ENCODE measurements at places on chromosomes 4 and X.

- no peak for DNase-seq
Measured at GRCh38 chr4:1539859-1540600, 133.8 kb upstream of the NKX1-1 start.

- DNase-seq, result no peak
Measured at GRCh38 chr4:86791126-86791525, 58.1 kb downstream of the SLC10A6 start.

- DNase-seq, result peak; percentile 5
Measured at GRCh38 chr4:44927399-44928380, 201.3 kb upstream of the GNPDA2 start.

DNA sequence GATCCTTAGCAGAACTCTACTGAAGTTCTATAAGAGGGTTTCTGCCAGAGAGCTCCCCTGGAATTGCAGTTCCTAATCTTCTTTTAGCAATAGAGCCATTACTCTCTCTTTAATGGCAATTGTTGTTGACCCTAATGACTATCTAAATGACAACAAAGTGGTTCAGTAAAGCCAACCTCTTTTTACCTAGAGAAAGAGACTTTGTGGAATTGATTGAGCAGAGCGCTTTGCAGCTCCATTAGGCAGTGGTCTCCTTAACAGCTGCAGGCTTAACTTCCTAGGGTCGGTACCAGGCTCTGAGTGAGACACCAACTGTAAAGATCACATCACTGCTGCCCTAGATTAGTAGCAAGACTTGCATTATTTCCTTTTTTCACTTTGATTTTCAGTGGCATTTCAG, 1472.9 kb upstream of the TENM3 start:
- DNase-seq, result no peak

DNA sequence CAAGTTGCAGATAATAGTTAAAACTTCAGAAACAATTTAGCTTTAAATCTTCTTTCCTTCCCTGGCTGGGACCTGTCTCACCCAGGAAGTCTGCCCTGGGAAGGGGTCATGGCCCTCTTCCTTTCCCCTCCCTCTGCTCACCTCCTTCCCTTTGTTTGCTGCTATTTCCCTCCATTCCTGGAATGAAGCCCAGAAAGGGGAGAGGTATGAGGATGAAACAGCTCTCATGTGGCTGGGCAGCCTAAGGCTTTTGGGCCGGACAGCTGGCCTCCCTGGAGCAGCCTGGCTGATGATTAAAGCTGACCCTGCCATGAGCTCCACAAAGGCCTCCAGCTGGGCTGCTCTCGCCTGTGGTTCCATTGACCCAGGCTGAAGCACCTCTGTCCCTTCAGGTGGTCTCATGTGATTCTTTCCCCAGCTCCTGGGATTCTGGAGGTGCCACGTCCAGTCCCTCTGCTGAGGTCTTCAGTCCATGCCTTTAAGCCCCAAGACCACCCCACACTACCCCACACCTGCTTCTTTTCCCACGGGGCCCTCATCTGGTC, 202.1 kb downstream of the PTTG2 start:
- DNase-seq, result no peak

- DNase-seq, result no peak
Measured at GRCh38 chrX:17767734-17768133, 30.4 kb downstream of the SCML1 start.

DNA sequence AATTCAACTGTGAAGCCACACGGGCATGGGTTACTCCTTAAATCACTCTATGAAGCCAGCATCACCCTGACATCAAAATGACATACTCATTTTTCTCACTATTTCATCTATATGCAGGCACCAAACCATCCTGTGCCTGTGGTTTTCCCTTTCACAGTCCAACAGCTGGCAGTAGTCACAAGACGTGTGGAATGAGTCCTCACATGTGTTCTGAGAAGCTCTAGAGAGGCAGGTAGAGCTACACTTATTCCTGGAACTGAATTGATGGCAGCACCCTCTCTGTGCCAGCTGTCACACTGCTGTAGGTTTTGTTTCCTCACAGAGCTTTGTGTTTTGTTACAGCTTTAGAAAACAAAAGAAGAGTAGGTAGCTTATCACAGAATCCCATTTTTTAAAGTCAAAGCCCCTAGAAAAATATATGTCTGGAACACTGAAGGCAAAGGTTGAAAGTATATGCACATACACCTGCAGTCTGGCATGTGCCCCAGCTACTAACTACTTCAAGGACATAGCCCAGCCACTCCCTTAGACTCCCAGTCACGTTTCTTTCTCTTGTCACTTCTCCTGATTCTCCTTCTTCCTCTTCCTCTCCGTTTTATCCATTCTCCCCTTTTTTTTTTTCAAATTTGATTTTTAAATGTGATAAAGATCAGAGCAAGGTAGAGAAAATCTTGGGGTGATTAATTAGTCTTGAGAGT, 107.1 kb downstream of the ANXA10 start:
- DNase-seq, result no peak

DNA sequence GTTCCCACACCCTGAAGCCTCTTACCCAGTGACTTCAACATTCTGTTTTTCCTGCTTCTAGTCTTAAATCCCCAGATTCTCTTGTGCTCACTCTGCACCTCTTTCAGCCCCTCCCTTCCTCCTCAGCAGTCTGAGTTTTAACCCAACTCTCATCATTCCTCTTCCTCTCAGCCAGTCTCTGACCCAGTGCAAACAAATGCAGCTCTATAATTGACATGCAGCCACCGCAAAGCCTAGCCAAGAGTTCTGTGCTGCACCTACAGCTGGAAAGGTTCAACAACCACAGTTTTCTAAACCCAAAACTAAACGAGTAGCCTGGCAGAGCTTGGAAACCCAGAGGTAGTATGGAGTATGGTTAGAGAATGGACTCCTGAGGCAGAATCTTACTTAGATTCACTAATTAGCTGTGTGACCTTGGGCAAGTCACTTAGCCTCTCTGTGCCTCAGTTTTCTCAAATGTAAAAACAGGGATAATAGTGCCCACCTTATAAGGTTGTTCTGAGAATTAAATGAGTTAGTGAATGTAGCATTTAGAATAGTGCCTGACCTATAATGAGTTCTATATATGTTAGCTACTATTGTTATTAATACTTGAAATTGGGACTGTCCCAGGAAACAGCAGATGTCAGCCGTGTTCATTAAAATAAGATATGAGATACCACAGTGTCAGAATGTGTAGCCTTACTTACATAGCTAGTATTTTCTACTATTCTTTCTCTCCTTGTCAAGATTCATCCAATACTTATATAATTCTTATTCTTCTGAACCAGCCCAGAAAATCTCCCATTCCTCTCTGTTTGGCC, 3.5 kb downstream of the TMEM154 start:
- DNase-seq, result no peak

GRCh38 chr4:14184265-14184664, 556.7 kb upstream of the BOD1L1 start:
- no peak for DNase-seq

DNA sequence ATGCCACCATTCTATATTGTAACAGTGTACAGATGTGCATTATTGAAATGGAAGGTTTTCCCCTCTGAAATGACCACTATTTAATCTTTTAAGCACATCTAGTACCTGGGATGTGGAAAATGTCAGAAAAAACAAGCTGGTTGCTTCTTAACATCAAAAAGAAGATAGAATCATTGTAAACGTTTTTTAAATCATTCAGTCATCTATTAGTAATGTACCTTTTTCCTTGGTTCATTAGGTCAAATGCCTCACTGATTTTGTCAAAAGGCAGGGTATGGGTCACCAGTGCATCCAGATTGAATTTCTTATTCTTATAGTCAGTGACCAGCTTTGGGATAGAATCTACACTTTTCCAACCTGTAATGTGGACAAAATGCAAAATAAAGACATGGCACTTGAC, 17.7 kb downstream of the ADH4 start:
- DNase-seq, result no peak

- DNase-seq, result no peak
Measured at GRCh38 chr4:90540536-90540935, 413.3 kb downstream of the CCSER1 start.

- DNase-seq, result no peak
Measured at GRCh38 chrX:50705042-50705441, 109.0 kb downstream of the SHROOM4 start.

- no peak for DNase-seq
Measured at GRCh38 chr4:94371290-94371689, 28.7 kb upstream of the HPGDS start.

DNA sequence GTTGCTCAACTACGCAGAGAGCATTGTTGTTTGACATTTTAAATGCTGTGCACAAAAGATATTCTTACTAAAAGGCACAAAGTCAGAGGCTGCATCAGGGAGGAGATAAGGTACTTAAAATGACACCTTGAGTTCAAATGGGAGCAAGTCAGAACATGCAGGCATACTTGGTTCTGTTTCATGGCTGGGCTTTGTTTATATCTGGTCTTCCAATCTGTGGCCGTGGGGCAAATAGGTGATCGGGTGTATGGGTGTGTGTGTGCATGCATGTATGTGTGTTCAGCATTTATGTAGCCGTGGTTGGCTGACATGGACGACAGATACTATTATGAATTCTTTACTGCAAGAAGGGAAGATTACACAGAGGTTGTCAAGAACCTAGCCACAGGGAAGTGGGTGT, 106.1 kb downstream of the RASL11B start:
- no peak for DNase-seq

GRCh38 chrX:71173440-71173839, 28.8 kb downstream of the NLGN3 start:
- DNase-seq, result no peak

DNA sequence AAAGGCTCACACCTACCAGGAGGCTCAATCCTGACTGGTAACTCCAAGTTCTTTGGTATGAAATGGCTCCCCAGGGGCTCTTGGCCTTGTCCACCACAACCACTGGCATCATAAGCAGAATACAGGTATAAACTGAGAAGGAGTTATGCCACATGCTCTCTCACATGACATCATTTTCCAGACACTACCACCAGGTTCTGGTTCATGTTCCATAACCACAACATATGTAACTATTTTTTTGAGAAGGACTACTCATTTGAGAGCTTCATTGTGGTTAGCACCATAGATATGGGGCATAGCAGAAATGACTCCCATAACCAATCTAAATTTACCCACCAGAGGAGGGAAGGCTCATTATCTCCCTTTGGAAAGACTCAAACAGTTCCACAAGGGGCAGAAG, 19.6 kb downstream of the PRDM5 start:
- DNase-seq, result no peak

GRCh38 chr4:155787113-155787710, 28.4 kb downstream of the GUCY1B1 start:
- DNase-seq, result peak; percentile 39

DNA sequence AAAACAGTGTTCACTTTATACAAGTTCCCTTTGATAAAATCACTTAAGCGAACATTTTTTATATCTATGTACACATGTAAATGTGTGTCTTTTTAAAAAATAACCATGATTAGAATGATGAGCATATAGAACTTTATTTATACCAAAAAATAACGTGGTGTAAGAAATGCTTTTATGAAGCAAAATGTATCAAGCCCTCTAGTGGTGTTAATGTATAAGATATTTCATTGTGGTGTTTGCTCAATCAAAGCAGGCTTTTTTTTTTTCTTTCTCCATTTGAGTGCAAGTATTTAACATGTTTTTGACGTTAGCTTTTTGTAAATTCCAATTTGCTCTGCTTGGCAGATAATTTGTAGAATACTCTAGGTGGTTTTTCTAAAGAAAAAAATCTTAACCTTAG, 2092.4 kb upstream of the TENM3 start:
- peak; percentile 36 for DNase-seq

GRCh38 chr4:170027181-170027829, 1.1 kb upstream of the MFAP3L start:
- peak; percentile 86 for DNase-seq

- DNase-seq, result no peak
Measured at GRCh38 chrX:106039920-106040319, 1.4 kb upstream of the SERPINA7 start.

- no peak for DNase-seq
Measured at GRCh38 chr4:4417886-4418285, 31.0 kb downstream of the NSG1 start.

DNA sequence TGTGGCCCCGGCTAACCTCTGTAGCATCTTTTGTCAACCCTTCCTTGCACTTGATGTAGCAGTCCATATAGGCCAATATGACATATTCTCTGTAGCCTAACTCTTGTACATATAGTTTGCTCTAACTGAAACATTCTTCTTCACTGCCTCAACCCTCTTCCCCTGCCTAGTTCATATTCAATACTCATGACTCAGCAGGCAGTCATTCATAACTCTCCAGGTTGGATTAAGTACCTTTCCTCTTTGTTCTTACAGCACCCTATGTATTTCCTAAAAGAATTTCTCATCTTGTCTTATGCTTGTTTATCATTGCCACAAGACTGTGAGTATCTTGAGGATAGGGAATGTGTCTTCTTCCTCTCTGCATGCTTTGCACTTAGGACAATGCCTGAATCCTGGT, 76.9 kb downstream of the TMLHE start:
- DNase-seq, result no peak

DNA sequence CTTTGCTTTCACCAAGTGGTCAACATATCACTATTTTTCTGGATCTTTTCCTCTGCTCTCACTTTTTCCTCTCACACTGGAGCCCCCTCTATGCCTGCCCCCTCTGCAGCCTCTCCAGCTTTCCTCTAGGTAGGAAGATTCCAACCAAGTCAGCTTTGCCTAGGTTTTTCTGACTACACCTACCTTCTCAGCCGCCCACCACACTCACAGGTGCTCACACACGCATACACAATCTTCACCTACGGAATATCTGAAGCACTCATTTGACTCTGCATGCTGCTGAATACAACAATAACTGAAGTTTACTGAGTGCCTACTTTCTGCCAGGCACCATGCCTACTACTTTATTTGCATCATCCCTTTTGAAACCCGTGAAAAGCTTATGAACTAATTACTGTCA, 328.0 kb downstream of the PPP3CA start:
- DNase-seq, result no peak

DNA sequence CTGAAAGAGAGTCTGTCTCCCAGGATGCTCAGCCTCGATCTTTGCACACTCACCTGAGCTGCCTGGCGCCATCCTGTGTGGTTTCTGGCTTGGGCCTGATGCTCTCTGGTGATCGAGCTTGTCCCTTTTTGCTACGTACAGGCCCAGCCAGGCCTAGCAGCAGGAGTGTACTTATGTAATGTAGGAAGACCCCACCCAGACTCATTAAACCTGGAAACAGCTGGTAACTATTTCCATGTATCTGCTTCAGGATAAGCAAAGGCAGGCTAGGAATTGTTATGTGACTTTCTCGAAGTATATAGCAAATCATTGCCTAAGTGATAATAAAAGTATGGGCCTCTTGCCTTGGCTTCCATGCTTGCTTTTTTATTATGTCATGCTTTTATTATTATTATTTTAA, 18.6 kb upstream of the ARSJ start:
- DNase-seq, result no peak

DNA sequence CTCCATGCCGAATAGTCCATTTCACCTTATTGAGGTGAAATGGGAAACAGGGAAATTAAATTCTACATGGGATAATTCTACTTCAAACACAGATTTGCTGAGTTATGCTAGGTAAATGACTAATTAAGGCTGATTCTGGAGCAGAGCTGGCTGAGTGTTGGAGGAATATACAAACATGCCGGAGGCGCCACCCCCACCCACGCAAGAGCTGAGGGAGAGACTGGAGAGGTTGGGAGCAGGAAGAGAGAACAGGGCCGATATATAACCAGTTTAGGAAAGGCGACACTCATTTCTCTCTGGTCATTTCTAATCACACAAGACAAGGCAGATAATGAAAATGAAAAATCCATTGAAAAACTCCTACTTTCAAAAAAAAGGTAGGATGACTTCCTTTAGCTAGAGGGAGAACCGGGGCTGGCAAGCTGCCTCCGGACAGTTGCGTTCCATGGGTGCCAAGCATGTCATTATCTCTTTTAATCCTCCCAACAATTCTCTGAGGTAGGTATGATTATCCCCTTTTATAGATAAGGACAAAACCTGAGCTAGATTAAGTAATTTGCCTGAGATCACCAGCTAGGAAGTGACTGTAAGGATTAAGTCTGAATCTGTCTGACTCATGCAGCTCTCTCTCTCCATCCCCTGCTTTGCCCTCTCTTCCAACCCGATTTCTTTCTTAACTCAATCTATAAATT, 27.6 kb upstream of the CFAP299 start:
- DNase-seq, result no peak
